CD4-positive, alpha-beta T cell treated with Interleukin-4 for 1 hour (primary cell): ENCODE measurements at places on chromosomes 11 and 22.

- peak; percentile 42 for DNase-seq
Measured at GRCh38 chr22:30169002-30169401, 77.6 kb downstream of the LIF start.

- no peak for DNase-seq
Measured at GRCh38 chr22:39666926-39667325, 96.4 kb downstream of the CACNA1I start.

- peak; percentile 5 for DNase-seq
Measured at GRCh38 chr11:129247135-129247534, 55.0 kb upstream of the ARHGAP32 start.

GRCh38 chr11:2795491-2795991 is 90.0 kb downstream of the CDKN1C start:
- DNase-seq = no peak

- no peak for DNase-seq
Measured at GRCh38 chr11:82995754-82996398, 75.8 kb downstream of the RAB30 start.

GRCh38 chr11:26599876-26600434 is 27.9 kb upstream of the MUC15 start:
- no peak for DNase-seq

GRCh38 chr11:59141673-59142460 is 789 bp upstream of the FAM111A start:
- no peak for DNase-seq

- DNase-seq = no peak
Measured at GRCh38 chr11:72842126-72842525, 27.9 kb downstream of the ATG16L2 start.

DNA sequence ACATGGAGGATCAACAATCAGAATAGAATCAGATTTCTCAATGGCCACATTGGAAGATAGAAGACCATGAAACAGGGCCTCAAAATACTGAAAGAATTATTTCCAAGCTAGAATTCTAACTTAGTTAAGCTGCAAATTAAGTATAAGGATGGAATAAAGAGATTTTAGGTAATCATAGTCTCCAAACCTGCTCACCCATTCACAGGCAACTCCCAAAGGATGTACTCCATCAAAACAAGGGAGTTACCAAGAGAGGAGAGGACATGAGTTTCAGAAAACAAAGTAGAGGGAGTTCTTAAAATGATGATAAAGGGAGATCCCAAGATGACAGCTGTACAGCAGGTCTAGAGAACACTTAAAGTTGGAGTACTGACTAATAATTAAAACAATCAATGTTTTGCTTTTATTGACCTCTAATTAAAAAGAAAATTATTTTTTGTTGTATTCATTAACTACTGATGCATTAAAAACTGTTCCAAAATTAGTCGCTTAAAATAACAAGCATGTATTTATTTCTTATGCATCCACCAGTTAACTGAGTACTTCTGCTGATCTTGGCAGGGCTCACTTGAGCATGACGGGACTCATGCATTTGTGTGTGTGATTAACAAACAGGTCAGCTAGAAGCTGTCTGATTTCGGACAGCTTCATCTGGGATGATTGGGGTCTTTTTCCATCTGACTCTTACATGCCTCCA is 95.6 kb downstream of the CD44 start:
- DNase-seq = no peak

GRCh38 chr11:111285189-111286091 is 12.9 kb upstream of the POU2AF3 start:
- no peak for DNase-seq

GRCh38 chr22:38948181-38948940 is 9.0 kb upstream of the APOBEC3A start:
- DNase-seq = no peak

- DNase-seq = no peak
Measured at GRCh38 chr11:124930799-124931198, 5.0 kb downstream of the HEPACAM start.

DNA sequence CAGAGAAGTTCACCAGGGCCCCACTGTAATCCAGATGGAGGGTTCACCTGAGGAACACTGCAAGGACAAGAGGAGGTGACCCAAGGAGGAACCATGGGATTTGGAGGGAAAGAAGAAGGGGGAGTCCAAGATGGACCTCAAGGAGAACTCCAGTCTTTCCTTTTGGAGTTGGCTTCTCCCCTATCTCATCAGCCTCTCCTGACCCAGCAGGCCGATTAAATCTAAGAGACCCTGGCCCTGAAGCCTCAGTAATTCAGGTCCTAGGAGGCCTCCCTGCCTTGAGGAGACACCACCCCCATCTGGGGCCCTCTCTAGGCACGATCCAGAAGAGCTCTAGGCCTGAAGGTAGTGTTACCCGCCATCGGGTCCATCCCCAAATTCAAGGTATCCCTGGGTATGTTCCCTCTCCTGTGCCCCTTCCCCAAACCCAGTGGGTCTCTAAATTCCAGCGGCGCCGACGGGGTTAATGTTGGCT is 15.1 kb upstream of the DGKZ start:
- no peak for DNase-seq

DNA sequence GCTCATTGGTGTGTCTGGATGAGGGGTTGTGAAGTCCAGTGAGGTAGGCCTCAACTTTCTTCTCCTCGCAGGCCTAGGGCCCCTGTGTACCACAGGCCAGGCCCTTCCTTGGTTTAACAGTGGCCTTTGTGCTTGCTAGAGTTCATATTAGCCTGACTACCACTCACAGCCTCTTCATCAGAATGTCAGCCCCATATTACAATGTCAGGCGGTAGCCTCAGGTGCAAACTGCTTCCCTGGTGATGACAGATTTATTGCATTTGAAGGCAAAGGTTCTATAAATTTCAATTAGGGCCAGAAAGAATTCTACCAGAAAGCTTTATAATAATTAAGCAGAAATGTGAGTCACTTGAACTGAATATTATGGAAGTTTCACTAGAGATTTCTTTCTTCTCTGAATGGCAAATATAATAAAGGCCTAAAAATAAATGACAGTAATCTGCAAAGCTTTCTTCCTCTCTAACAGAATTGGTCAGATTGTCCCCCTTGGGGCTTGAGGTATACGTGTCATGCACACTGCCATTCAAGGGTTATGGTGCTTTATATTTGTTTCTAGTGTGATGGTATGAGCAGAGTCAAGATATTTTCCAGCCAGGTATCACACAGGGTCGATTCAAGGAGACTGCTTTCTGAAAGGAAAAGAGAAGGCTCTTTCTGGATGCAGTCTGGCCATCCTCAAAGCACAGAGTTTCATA is 210.3 kb downstream of the CWF19L2 start:
- DNase-seq = no peak

DNA sequence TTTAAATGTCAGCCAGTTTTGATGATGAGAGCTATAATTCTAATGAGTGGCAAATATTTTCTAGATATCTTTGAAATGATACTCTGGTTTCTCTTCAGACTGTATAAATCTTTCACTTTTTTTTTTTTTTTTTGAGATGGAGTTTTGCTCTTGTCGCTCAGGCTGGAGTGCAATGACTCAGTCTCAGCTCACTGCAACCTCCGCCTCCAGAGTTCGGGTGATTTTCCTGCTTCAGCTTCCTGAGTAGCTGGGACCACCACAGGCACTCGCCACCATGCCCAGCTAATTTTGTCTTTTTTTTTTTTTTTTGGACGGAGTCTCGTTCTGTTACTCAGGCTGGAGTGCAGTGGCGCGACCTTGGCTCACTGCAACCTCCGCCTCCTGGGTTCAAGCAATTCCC is 113.6 kb downstream of the TEAD1 start:
- DNase-seq = no peak

- DNase-seq = no peak
Measured at GRCh38 chr11:76397383-76397782, 16.3 kb downstream of the GVQW3 start.

DNA sequence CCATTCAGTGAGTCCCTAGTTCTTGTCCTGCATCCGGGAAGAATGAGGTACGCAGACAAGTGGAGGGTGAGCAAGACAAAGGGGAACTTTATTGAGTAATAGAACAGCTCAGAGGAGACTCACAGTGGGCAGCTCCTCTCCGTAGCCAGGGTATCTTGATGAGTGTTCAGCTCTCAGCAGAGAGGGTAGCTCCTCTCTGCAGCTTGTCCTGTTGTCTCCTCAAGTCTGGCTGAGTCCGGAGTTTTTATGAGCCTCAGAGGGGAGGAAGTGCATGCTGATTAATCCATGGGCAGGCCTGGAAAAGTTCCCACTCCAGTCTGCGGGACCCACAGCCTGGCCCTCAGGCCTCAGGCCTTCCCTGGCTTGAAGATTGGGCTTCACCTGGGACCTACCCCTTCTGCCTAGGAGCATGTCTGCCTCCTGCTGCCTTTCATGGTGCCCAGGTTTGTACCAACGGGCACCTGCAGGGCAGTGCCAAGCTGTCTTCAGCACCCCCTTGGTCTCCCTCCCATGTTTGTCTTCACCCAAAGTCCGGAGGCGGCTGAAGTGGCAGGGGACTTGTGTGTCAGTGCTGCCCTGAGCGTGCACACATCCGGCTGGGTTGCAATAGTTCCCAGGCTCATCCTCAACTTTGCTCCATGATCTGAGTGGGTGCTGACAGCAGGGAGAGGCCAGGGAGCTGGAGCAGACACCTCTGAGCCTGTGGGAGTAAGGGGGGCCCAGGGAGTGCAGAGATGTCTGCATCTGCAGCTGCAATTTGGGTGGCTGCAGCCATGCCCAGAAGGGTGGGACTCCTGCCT is 134.2 kb downstream of the LDLRAD3 start:
- DNase-seq = no peak

GRCh38 chr22:46076651-46077339 is 73.5 kb upstream of the PPARA start:
- DNase-seq = no peak

GRCh38 chr11:72039031-72039855 is 40.5 kb downstream of the IL18BP start:
- DNase-seq = peak; percentile 19

- no peak for DNase-seq
Measured at GRCh38 chr11:70005107-70005818, 72.9 kb upstream of the ANO1 start.

DNA sequence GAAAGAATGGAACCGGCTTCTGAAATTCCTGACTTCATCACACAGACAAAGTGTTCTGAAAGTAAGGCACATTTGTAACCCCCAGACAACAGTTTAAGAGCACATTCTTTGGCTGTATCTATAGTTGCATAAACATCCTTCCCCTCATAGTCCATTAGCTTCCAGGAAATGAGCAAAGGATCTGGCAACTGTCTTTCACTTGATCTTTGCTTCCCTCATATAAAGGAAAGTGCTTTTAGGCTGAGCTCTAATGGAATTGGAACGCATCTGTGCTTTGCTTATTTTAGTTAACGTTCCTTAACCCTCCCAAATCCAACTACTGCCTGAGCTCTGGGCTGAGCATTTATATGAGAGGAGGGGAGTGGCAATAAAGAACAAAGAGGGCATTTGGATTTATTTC is 76.9 kb upstream of the API5 start:
- DNase-seq = no peak

GRCh38 chr11:71066311-71066710 is 186.1 kb downstream of the SHANK2 start:
- DNase-seq = no peak

DNA sequence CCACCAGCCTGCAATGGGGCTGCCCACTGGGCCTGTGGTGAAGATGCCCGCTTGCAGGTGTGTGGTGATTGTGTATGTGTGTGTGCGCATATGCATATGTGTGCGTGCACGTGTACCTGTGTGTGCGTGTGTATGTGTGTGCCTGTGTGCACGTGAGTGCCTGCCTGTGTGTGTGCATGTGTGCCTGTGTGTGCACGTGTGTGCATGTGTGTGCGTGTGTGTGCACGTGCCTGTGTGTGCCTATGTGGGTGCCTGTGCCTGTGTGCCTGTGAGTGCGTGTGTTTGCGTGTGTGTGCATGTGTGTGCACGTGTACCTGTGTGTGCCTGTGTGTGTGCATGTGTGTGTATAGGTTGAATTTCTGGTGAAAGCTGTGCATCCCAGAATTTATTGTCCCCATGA is 2.4 kb upstream of the MUC6 start:
- no peak for DNase-seq

GRCh38 chr22:46149512-46150033 is 753 bp upstream of the PPARA start:
- DNase-seq = peak; percentile 20

DNA sequence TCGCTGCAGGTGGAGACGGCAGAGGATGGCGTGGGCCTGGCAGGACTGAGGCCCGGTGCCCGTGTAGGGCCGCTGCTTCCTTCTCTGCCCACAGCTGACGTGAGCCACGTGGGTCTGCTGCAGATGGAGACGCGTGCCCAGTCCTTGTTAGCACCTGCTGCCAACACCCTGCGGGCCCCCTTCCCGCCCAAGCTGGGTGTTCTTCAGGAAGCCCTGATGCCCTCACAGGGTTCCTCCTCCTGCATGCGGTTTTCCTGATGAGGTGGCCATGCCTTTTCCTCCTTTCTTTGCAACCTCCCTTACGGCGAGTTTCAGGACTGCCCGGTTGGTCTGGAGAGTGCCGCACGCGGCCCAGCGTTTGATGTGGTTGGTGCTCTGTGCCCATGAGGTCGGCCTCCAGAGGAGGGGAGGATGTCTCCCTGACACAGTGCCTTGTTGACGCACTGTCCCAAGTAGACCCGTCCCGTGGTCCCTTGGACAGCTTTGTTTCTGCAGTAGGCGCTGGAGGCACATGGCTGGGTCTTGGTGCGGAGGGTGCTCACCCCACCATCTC is 44.7 kb downstream of the AP2A2 start:
- no peak for DNase-seq

DNA sequence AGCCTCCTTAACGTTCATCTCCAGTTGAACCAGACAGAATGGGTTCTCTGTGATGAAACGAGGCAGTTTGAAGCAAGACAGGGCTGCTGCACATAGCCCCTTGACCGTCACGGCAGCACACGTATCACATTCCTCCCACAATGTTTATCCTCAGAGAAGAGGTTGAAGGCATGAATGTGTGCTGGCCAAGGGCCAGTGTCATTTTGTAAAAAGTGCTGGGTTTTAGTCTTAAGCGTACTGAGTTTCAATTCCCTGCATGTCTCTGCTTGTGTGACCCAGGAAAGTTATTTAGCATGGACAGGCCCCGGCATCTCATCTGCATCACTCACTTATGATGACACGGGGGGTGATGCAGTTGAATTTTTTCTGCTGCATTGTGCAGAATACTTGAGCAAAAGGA is 31.6 kb downstream of the TTC12 start:
- no peak for DNase-seq

- DNase-seq = no peak
Measured at GRCh38 chr22:28254396-28254795, 335.3 kb upstream of the PITPNB start.

DNA sequence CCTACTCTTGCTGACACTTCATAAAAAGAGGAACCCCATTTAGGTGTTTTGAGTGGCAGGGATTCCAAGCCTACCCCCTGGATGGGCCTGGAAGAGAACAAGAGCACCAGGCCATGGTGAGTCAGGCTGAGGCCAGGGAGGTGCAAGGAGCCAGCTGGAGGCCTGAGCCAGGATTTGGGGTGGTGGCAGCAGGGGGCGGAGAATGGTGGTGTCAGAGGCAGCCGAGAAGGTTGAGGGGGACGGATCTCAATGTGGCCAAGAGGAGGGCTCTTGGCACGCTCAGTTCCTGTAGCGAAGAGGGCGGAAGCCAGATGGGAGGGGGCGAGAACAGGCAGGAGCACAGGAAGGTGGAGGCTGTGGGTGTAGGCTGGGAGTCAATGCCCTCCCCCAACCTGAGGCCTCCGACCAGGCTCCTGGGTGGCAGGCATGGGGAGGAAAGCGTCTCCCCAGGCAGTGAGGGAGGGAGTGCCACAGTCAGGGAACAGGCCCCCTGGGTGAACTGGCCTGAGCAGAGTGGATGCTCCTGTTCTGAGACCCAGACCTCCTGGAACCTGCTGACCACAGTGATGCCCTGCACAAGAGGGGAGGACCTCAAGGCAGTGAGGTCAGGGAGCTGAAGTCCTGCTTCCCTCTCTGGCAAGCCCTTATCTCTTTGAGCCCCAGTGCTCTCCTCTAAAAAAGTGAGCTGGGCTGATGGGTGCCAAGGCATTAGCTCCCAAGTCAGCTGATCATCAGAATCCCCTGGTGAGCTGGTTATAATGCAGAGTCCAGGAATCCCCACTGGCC is 13.9 kb downstream of the RTN4RL2 start:
- DNase-seq = peak; percentile 36
